ENCODE measurements at places on chromosomes 11 and 22.

DNA sequence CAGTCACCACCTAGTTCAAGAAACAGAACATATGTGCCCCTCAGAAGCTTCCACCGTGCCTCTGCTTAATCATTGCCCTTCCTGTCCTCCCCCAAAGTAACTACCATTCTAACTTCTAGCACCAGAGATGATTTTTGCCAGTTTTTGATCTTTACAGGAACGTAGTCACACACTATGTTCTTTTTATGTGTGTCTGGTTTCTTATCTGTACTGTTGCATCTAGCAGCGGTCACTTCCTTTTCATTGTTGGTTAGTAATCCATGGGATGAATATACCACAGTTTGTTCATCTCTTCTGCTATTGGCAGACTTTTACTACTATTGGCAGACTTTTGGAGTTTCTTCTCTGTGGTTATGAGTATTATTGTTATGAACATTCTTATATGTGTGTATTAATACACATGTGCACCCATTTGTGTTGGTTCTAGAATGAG is 34.6 kb downstream of the SPECC1L start:
- no peak for DNase-seq

DNA sequence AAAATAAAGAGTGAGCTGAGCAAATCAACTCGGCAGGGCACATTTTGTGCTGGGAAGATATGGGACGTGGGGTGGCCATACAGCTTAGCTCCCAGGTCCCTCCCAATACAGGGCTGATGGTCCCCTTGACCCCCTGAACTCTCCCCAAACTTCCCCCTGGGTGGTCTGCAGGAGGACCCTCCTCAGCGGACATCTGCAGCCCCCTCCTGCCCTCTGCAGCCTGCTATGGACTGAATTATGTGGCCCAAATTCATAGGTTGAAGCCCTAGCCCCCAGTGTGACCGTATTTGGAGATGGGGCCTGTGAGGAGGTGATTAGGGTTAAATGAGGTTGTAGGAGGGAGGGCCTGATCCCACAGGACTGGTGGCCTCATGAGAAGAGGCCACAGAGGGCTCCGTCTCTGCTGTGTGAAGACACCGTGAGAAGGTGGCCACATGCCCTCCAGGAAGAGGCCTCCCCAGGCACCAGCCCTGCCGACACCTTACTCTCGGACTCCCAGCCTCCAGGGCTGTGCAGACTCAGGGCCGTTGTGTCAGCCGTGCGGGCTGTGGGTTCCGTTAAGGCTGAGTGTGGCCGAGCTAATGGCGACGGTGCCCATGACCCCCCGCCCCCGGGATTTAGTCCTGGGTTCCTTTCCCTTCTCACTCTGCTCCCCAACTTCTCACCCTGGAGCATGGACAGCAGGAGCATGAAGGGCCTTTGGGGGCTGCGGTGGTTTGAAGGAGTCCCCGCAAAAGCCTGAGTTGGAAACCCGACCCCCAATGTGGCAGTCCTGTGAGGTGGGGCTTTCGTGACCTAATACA is 1042.8 kb downstream of the BRD1 start:
- DNase-seq: no peak

DNA sequence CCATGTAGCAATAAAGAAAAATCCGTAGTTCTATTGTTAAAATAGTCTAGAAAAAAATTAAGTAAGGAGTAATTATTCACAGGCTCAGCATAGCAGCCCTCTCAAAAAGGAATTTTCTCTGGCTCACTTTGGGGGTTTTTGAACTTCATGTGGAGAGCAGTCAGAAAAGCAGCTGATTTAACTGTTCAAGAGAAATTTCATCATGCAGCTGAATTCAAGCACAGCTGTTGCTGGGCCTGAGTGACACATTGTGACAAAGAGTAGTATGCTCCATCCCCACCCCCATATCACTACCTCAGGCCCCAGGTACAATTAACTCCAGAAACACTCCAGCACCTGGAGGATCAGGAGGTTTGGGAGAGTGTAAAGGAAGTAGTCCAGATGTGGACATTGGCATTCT is 272.1 kb downstream of the FAM76B start:
- no peak for DNase-seq

DNA sequence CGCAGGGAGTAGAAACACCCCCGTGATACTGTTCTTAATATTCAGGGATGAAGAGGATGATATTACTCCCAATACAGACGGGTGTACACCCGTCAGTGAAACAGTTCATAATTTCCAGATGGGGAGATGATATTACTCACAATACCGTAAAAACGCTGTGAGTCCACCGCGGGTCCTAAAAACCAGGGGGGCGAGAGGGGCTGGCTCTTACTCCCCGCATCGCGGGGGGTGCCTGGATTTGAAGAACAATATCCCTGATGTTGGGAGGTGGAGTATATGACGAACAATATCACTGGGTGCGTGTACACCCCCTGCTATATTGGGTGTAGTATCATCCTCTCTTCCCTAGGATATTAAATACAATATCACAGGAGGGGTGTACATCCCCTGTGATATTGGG is 20.5 kb upstream of the APOL5 start:
- no peak for DNase-seq

GRCh38 chr11:12008790-12009616 is 577 bp upstream of the DKK3 start:
- no peak for DNase-seq

DNA sequence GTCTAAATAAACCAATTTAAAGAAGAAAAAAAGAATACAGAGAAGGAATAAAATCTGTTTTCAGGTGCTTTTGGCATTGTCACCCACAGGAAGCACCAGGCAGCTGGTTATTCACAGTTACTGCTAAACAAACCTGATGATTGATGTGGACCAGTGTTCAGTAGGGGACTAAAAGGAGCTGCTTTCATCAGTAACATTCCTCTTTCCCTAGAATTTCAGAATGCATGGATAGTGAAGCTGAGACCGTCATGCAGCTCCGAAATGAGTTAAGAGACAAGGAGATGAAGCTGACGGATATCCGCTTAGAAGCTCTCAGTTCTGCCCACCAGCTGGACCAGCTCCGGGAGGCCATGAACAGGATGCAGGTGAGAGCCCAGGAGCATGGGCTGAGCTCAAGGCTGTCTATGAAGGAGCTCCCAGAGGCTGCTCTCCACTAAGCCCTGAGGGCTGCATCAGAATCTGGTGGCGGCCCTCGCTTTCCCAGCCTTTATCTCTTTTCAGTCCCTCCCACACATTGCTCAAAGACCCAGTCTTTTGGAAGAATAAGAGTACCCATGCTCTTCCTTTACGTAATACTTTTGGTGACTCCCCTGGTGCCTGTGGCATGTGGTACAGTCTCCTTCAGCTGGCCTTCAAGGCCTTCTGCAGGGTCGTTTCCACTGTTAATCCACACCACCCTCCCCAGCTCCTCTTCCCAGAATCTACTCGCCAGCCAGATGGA is 69.5 kb downstream of the DBX1 start:
- DNase-seq: no peak

DNA sequence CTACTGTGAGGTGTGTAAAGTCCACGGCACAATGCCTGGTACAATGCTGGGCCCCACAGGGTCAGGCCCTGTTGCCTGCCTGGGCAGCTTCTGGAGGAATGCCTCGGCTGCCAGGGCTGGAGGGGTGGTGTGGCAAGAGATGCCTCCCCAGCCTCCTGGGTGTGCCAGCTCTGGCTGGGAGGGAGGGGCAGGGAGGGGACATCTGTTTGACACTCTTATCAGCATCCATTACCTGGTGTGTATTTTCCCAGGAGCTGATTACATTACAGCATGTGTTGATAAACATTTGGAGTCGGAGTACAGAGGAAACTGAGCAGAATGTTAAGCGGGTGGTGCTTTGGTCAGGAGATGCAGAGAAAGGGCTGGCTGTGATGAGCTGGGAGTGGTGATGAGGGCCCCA is 11.0 kb upstream of the NECTIN1 start:
- DNase-seq: no peak

DNA sequence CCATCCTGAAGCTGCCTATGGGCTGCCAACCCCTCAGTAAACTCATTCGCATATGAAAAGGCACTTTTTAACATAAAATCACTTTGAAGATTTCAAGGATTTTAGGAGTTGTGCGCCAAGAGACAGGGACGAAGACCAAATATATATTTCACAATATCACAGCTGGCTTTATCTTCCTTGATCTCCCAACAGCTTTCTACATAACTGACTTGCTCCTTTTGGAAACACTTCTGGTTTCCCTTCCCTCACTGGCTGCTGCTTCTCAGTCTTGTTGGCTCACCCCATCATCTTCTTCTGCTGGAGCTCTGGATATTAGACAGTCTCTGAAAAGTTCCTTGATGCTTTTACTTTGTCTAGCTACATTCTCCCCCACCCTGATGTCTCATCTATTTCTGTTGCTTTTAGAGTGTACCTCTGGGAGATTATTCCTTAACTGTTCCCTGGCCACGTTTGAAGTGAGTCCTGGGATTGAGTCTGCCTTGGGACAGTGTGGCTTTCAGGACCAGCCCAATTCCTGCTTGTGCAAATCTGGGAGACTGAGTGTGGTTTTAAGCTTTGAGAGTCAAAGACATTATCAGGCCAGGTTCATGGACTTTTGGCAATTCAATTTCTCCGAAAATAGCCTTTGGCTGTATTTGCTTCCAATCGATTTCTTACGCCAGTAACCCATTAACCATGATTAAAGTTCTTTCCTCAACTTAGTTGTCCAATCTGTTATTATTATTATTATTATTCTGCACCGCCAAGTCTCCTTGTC is 30.9 kb upstream of the NNMT start:
- no peak for DNase-seq

- no peak for DNase-seq
These were observed 69.9 kb upstream of the SHANK2 start for GRCh38 chr11:71322192-71322735.

GRCh38 chr11:37951996-37952395 is 1354.0 kb upstream of the RAG2 start:
- DNase-seq: no peak

DNA sequence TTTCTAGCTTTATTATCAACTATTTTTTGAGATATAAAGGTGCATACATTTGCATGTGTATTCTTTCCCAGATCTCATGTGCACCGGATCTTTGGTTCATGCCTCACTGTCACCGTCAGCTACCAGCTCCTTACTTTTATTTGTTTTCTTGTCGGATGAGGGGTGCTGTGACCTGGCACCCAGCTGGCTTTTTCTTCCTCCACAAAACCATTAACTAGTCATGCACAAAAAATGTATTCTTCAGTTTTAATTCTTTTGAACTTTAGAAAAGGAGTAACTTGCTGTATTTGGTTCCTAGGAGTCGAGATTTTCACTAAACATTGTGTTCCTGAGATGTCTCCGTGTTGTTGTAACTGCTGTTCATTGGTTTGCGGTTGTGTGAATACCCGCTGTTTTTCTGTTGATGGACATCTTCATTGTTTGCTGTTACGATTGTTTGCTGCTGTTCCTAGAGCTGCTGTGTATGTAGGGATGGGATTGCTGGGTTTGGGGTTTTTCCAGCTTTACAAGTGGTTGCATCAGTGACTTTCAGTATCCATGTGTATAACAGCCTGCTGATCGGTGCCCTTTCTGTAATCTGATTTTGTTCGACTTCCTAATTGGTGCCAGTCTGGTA is 39.4 kb downstream of the MOV10L1 start:
- DNase-seq: no peak

- no peak for DNase-seq
These were observed 461.2 kb downstream of the BRD1 start for GRCh38 chr22:49366437-49366836.

GRCh38 chr22:46925818-46926217 is 163.4 kb downstream of the TBC1D22A start:
- no peak for DNase-seq

GRCh38 chr11:28366549-28367346 is 258.6 kb downstream of the METTL15 start:
- no peak for DNase-seq

- no peak for DNase-seq
These were observed 471.5 kb upstream of the API5 start for GRCh38 chr11:42840176-42840829.

- DNase-seq: no peak
These were observed 136.2 kb downstream of the ELP4 start for GRCh38 chr11:31645747-31646146.

GRCh38 chr11:60854140-60854846 is 1.5 kb downstream of the PTGDR2 start:
- DNase-seq: no peak

DNA sequence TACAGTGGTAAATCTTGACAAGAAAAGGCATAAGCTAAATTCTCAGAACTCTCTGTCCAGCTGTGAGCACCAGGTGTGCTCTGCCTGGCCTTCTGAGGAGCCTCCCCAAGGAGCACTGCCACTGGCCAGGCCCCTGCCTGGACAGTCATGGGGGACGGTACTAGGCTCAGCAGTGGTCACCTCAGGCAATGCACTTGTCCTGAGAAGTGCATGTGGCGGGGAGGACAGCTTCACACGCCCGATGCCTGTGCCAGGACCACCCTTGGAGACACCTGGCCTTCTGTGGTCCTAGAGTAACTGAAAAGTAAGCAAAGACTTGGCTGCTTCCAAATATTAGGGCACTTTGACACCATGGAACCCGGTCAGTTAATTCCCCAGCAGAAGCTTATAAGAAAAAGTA is 28.6 kb upstream of the SCGB1A1 start:
- DNase-seq: no peak

GRCh38 chr22:46739094-46739870 is 1.2 kb upstream of the CERK start:
- no peak for DNase-seq

DNA sequence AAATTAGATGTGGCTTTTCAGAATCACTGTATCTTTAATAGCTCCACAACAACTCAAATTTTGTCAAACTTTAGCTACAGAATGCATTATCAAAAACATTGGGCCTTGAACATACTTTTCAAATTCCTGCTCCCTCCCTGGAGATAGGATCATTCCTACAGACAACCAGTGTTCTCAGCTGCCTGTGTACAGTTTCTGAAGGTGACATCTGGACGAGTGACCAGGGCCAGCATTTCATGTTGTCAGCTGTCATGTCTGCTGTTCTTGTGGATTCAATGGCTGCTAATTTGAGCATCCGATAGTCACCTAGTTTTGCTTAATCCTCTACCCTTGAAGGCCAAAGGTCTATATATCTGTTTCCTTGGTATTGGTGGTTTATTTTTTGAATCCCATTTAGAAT is 188.2 kb downstream of the DBX1 start:
- DNase-seq: no peak

- no peak for DNase-seq
These were observed 27.5 kb upstream of the P4HA3 start for GRCh38 chr11:74338963-74339362.

DNA sequence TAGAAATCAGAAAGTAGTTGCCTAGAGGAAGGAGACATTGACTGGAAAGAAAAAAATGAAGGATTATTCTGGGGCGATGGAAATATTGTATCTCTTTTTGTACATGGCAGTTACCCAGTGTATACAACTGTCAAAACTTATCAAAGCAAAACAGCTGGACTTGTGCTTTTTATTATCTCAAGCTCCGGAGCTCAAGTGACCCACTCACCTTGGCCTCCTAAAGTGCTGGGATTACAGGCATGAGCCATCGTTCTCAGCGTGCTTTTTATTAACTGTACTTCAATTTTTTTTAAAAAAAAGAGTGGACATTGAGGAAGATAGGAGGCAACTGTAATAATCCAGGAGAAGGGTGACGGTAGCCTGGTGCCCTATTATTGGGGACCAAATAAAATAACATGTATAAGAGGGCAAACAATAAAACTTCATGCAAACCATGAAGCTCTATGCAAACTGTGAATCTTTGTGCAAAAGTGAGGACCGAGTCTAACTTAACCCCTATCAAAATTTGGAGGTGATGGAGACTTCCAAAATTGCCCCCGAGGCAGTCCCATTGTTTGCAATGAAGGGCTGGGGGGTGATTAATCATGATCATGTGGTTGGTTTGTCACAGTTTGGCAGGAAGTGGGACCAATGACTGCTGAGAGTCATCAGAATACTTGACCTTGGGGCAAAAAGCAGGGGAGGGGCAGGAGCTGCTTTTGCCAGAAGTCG is 23.5 kb downstream of the FZD4 start:
- DNase-seq: no peak

- DNase-seq: no peak
These were observed 886 bp downstream of the PITPNM1 start for GRCh38 chr11:67504005-67504949.

Measured in stimulated activated CD8-positive, alpha-beta memory T cell treated with anti-CD3 and anti-CD28 coated beads, Interleukin-4, amount 100 ng/mL, for 1 hour (primary cell).